Inflammatory macrophage treated with lipopolysaccharide for 4 hours (primary cell): ENCODE measurements at places on chromosomes 11 and 22.

DNA sequence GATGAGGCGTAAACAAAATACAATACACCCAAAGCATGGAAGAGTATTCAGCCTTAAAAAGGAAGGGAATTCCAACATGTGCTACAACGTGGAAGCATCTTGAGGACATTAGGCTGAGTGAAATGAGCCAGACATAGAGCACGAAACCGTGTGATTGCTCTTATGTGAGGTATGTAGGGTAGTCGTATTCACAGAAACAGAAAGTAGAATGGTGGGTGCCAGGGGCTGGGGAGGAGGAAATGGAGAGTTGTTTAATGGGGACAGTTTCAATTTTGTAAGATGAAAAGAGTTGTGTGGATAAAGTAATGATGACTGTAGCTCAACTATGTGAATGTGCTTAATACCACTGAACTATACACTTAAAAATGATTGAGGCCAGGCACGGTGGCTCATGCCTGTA is 10.2 kb upstream of the KMT5B start:
- no peak for DNase-seq

GRCh38 chr11:59556917-59557348 is 45.6 kb downstream of the OR4D9 start:
- DNase-seq: no peak

GRCh38 chr11:36744375-36745168 is 146.5 kb upstream of the RAG2 start:
- peak; percentile 72 for DNase-seq

DNA sequence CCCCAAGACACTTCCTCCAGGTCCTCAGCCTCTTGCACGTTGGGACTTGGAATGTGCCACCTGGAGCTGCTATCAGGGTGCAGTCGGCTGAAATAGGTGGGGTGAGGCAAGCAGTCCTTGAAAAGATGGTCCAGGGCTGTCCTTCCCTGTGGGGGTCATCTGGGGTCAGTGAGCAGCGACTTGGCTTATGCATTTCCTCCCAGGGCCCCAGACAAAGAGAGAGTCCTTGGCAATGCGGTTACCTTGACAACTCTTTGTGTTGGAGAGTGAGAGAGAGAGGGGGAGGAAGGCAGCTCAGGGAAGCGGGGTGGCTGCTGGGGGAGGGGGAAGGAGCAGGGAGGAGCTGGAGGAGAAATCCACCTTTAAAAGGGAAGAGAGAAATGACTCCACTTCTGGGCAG is 93.8 kb downstream of the MIAT start:
- DNase-seq: no peak

GRCh38 chr11:35771722-35772121 is 109.1 kb downstream of the TRIM44 start:
- no peak for DNase-seq
